ENCODE measurements at places on chromosomes 13 and 19. TPM values are rescaled to one million over a fixed set of nuclear protein-coding genes. Genes with fewer than 3 reads are reported as not detected.

Gene CFAP97D2
- not detected for total RNA-seq

Gene ELAVL3
- not detected for total RNA-seq

Gene ZNF98
- total RNA-seq = not detected

Gene HIPK4
- not detected for total RNA-seq

Gene ZNF285
- total RNA-seq = 3.2 TPM

Gene ZNF492
- not detected for total RNA-seq

Gene ZNF471
- not detected for total RNA-seq

Gene CLIP3
- total RNA-seq = 0.15 TPM

Gene PTH2
- not detected for total RNA-seq

Gene C19orf73
- 0.80 TPM for total RNA-seq

Gene CNN1
- 1.1 TPM for total RNA-seq

Gene AKAP8
- total RNA-seq = 21.2 TPM

Gene URAD
- not detected for total RNA-seq

Gene POU2F2
- 0.09 TPM for total RNA-seq

Gene CC2D1A
- 9.7 TPM for total RNA-seq
